Left hindlimb (tissue), 1 donor: ENCODE measurements at places on chromosomes 1 and 21.

DNA sequence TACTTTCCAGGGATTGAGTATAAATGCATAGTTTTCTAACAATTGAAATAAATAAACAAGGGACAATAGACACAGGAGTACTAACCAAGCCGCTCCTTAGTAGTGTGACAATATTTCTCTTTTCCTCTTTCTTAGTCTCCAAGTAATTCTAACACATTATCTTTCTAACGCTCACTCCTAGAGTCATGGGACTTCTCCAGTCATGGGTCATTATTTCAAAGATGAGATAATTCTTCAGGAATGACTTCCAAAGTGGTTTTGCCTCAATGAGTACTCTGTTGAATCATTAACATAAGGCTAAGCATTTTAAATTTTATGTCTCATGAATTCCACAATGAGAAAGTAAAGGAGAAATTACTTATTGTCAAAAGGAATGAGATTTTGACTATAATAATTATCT is 605.8 kb upstream of the ADAMTS5 start:
- no peak for DNase-seq

- DNase-seq, result no peak
Observed at GRCh38 chr21:14949603-14950002, 115.2 kb downstream of the NRIP1 start.

- DNase-seq, result no peak
Observed at GRCh38 chr1:182662121-182662890, 22.1 kb downstream of the RGS8 start.

- no peak for DNase-seq
Observed at GRCh38 chr1:29176576-29176975, 5.1 kb downstream of the SRSF4 start.

GRCh38 chr1:69985901-69986439 is 219.4 kb downstream of the LRRC40 start:
- no peak for DNase-seq

GRCh38 chr1:32771561-32772280 is 45.4 kb downstream of the YARS1 start:
- no peak for DNase-seq

DNA sequence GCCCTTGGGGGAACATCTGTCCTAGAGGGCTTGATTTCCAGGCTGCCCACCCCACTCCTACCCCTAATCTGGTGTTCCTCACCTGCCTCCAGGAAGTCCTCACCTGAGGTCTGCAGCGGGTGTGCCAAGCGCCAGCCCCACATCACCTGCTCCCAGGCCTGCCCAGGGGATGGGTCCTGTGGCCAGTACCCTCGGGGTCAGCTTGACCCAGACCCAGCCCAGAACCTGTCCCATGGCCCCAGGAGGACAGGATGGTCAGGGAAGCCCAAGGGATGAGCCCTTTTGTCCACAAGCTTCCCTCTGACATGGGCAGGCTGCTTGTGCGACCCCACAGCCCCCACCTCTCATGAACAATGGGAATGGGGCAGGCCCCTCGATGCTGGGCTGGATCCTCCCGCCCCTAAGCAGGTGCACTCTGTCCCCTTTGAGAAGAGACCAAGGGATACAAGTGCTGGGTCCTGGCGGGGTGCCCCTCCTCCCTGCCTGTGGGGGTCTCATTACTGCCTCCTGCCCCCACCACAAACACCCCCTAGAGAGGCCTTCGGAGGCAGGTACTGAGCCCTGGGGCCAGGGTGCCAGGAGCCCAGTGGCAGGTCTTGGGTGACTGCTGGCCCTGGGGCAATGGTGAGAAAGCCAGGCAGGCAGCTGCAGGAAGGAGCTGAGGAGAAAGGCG is 3.2 kb downstream of the MIB2 start:
- DNase-seq, result no peak

DNA sequence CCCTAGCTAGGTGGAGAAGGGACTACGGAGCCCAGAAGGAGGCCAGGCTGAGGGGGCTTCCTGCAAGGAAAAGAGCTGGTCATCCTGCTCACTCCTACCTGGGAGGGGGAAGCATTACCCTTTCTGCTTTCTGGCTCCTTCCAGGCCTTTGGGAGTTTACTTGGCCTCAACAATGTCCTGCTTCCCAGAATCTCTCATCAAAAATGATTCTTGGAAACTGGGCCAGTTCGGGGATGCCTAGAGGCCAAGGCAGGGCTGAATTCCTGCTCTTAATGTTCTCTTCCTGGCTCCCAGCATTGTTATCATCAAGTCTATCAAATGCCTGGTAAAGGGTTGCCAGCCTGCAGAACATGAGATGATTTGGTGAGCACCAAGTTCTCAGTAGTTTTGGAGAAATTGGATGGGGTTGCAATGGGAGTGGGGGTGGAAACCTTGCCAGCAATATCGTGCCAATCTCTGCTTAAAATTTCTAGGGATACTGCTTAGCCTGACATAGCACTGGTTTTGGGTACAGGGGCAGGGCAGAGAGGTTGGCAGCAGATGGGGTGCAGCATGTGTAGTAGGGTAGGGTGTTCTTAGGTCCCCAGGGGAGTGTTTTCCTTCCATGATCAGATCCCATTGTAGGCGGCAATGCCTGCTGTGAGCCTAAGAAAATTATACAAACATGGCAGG is 7.7 kb upstream of the PAFAH2 start:
- DNase-seq, result no peak

DNA sequence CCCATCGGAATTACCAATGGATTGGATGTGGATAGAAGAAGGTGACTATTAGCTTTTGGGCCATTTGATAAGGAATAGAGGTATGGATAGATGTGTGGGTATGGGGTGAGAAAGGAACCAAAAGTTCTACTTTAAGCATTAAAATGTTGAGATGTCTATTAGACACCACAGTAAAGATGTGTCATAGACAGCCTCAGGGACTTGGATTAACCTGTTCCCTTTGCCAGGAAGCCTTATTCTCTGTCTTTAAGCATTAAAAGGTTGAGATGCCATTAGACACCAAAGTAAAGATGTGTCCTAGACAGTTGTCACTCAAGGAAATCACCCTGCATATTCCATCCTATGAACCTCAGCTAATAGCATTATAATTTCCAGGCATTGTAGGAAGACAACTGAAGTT is 11.0 kb upstream of the DENND1B start:
- DNase-seq, result no peak

DNA sequence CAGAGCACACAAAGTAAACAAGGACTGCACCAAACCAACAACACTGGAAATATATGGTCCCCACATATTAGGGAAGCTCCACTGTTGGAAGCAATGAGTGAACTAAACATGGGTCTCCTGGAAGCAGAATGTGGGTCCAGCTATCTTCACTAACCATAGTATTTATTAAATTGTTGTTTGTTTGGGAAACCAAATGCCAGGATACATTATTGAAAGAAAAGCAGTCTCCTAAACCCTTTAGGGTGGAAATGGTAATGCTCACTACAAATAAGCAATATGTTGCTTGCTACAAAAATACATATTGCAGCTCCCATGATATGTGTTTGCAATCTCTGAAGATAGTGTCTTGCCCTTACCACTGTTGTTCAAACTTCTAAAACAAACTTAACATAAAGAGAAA is 2.2 kb downstream of the NEGR1 start:
- no peak for DNase-seq

- DNase-seq, result no peak
Observed at GRCh38 chr1:43569175-43569574, 38.5 kb downstream of the PTPRF start.

GRCh38 chr1:165174491-165174890 is 182.0 kb downstream of the LMX1A start:
- no peak for DNase-seq

DNA sequence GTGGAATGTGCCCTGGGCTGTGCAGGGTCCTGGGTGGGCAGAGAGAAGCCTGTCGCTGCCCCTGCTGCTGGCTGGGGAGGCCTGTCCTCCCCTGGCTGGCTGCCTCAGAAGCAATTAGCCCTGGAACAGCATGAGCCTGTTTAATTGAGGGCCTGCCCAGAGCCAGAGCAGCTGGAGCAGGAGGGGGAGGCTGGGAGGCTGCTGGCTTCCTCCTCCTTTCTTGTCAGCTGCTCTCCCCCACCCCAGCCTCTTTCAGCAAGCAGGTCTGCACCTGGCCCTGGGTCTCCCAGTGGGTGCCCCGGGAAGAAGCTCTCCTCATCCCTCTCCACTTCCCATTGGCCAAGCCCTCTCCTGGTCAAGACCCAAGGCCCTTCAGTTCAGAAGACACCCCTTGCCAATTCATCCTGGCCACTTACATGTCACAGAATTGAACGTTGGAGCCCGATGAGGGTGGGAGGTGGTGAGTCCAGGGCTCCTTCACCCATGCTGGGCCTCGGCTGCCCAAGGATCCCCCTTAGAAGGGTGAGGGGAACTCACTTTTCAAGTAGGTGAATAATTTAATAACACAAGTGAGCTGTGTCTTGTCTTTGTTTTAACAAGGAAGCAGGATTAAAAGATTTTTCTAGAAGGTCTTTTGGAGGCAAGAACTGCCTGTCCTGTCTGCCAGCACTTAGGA is 13.2 kb downstream of the AMPD2 start:
- peak; percentile 77 for DNase-seq

- DNase-seq, result no peak
Observed at GRCh38 chr1:161115132-161115711, 2.6 kb downstream of the PFDN2 start.

DNA sequence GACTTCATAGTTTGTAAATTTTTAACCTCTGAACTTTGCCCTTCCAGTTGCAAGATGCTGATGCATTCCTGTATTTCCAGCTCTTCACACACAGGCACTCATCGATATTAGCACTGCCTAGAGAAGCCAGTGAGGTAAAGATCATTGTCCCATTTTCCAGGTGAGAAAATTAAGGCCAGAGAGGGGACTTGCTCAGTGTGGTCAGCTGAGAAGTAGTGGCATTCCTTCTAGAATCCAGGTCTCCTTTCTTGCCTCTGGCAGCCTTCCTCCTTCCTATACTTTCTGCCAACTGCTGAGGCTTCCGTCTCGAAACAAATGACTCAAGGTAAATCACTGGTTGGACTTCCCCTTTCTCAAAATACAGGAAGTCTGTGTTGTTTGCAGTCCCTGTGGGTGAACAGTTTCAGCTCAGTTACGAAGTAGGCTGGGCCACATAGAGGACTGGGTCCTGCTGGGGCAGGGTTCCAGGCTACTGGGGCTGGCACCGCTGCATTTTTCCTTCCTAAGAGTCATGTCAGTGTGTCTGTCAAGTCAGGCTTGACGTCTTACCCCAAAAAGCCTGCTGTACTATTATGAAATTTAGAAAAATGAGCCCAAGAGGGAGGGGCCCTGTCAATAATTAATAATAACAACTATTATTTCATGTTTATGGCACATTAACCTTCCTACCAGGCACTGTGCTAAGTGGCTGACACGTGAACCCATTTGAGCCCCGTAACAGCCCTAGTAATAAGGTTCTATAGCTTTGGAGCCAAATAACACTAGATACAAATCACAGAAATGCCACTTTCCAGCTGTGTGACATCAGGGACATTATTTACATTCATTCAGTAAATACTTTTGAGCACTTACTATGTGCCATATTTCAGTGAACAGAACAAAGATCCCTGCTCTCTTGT is 16.6 kb upstream of the RNF19B start:
- DNase-seq, result peak; percentile 44

DNA sequence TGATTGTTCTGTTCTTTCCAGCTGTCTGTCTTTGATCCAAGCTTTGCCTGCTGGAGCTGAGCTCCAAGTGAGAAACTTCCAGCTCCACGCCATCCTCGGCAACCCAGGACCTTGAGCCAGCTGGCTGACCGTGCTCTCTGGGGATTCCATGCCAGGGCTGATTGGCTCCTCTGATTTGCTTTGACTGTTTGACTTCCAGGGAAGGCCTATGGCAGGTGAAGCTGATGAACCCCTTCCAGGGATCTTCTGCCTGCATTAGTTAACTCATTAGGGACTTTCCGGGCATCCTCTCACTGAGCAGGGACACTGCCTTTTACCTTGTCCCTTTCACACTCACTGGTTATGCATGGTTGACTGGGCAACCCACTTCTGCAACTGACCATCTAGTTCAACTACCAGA is 406.1 kb downstream of the RPS6KC1 start:
- peak; percentile 58 for DNase-seq

DNA sequence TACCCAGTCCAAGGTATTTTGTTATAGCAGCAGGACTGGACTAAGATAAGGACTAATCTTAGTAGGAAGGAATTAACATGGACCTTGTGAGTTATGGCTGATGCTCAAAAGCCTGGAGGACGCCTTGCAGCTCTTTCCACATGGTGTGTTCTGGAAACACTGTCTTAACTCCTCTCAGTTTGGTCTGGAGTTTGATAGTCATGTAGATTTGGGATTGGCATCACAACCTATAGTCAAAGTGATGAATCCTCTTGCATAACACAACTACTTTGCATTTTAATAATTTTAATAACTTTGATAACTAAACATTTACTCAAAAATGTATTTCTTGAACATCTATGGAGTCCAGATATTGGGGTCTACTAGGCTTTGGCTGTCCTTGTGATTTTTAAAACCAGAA is 293.7 kb downstream of the KIF26B start:
- DNase-seq, result no peak

DNA sequence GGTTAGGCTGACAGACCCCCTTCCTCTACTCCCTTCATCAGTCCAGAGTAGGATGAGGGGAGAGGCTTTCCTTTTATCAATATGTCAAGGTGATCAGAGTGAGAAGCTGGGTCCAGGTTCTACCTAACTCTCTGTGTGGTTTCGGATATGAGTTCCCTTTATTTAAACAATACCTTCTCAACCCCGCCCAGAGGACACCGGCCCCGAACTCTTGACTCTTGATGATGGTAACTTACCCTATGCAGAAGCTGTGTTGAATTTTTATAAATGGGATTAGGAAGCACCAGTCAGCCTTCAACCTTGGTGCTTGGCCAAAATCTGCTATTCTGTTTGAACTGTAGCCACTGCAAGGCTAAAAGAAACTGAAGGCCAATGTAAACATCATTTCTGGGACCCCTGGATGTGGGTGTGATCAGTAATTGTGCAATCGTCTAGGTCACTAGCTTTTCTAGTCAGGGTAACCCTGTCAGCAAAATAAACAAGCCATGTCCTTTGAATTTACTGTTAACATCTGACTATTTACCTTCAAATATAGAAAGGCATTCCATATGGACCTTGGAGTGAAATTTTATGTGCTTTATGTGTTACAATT is 398.3 kb downstream of the SEC16B start:
- DNase-seq, result no peak

DNA sequence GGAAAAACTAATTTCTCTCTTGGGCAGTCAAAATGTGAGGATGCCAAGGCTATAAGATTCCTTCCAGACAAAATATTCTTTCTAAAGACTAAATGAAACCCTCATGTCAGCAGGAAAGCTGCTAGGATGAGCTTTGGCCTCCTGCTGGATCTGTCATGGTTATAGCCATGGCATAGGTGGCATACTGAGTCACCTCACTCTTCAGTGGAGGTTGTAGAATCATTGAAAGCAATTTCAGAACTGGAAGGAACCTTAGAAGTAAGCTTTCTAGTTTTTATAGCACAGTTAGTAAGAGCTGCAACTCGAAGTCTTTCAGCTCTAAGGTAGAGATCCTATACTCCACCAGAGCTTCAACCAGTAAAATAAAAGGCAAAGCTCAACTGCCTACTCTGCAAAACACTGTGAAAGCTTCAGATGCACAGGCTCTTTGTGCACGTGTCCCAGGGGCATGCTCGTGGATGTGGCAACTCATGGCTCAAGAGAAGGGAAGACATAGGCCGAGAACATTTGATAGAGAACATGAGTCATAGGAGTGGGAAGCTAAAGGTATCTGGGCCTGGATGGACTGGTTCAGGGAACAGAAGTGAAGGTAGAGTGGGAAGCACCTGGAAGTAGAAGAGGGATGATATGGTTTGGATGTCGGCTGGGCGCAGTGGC is 5.8 kb downstream of the AVPR1B start:
- no peak for DNase-seq
